ENCODE measurements at places on chromosomes 3 and 15. TPM values are rescaled to one million over a fixed set of nuclear protein-coding genes. Genes with fewer than 3 reads are reported as not detected.
A peak's percentile ranks its signal among the peaks of the same experiment; 100 is the strongest.

DNA sequence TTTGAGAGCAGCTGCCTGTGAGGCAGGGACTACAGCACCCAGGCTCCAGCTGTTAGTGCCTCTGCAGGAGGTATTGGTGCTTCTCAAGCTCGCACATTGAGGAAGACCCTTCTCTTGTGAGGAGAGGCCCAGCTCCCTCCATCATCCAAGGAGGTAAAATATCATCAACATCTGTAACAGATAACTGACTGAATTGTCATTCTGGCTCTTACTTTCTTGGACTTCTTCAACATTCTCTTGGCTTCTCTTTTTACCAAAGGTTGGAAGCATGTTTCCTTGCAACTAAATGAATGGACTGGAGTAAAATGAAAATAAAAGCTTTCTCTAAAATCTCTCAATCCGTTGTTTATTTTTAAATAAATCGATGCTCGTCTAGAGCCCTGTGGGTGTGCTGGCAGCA lies 53.1 kb upstream of the PXYLP1 start:
- H3K36me3 ChIP-seq = peaks cover 18% of the 10 kb centered on the region
- H3K27ac ChIP-seq = no peak overlapping the region
- H3K27me3 ChIP-seq = peaks cover 9% of the 10 kb centered on the region
- H3K4me3 ChIP-seq = no peak overlapping the region

- no peak overlapping the region for H3K27ac ChIP-seq
- no peaks in the 10 kb centered on the region for H3K36me3 ChIP-seq
These were observed 39.8 kb downstream of the PCSK6 start for GRCh38 chr15:101449471-101450402.

DNA sequence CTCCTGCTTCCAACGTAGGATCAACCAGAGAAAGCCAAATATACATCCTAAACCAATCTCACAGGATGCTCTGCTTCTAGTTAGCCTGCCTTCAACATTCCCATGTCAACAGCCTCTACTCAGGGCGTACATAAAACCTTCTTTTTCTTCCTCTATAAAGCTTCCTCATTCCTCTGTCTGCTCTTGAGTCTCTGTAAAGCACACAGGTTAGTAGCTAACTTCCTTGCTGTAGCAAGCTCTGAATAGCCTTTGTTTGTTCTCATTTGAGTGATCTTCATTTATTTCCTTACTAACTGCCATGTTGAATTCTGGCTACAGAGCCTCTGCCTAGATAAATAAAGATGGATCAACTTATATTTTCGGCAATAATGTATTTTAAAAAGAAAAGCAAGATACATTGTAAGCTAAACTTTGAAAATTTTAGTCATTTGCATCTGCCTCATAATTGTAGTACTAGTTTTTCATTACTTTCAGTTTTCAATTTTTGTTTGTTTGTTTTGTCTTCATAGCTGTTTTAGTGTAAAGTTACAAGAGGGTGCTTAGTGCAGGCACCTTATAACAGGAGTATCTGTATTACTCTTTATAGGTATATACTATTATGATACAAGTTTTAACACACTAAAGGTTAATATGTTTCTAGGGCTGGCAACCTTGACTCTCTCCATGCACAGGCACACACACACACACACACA lies 498.2 kb downstream of the PYDC2 start:
- H3K4me1 ChIP-seq = peaks cover 63% of the 10 kb centered on the region
- DNase-seq = no peak
- H3K27ac ChIP-seq = peak overlapping the region; percentile 66
- no peak overlapping the region for H3K4me3 ChIP-seq
- no peaks in the 10 kb centered on the region for H3K27me3 ChIP-seq

DNA sequence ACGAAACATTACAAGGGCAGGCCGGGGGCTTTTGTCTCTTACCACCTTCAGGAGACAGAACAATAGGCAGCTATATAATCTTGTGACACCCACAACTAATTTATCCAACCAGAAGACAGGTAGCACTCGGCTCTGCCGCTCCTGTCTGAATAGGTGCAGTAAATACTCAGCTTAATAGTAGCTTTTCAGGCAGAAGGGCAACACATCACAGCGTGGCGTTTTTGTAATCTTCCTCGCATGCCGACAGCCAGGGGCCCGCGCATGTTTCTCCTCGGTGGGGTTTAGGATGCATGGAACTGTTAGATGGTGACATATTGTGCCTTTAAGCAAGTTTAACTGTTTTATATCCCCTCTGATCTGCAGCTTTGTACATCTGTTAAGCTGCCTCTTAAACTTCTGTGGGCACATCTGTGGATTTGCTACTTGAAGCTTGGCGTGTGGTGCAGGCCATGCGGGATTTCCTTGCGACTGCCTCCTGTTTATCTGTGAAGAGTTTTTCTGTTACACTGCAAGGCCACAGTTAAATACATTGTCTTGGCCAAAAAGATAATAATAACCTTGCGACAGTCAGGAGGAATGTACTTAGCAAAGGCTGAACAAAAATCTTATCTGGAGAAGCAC lies 123.2 kb upstream of the BNIP2 start:
- no peak overlapping the region for H3K27ac ChIP-seq
- no peaks in the 10 kb centered on the region for H3K36me3 ChIP-seq
- no peak for DNase-seq
- H3K4me3 ChIP-seq = no peak overlapping the region
- H3K4me1 ChIP-seq = peaks cover 12% of the 10 kb centered on the region

- no peaks in the 10 kb centered on the region for H3K36me3 ChIP-seq
- H3K27ac ChIP-seq = 0 out of 2 replicates have a peak overlapping the region, but pooled peaks have one; percentile 9
- peaks cover 10% of the 10 kb centered on the region for H3K4me1 ChIP-seq
- no peak overlapping the region for H3K4me3 ChIP-seq
These were observed 37.4 kb upstream of the CILP start for GRCh38 chr15:65248511-65249255.

GRCh38 chr15:59689626-59690236 lies 611 bp upstream of the BNIP2 start:
- DNase-seq = peak; percentile 77
- H3K27ac ChIP-seq = peak overlapping the region; percentile 100
- peaks cover 47% of the 10 kb centered on the region for H3K27me3 ChIP-seq
- H3K4me1 ChIP-seq = peaks cover 11% of the 10 kb centered on the region
- H3K36me3 ChIP-seq = peaks cover 13% of the 10 kb centered on the region
- H3K4me3 ChIP-seq = peak overlapping the region; percentile 96

DNA sequence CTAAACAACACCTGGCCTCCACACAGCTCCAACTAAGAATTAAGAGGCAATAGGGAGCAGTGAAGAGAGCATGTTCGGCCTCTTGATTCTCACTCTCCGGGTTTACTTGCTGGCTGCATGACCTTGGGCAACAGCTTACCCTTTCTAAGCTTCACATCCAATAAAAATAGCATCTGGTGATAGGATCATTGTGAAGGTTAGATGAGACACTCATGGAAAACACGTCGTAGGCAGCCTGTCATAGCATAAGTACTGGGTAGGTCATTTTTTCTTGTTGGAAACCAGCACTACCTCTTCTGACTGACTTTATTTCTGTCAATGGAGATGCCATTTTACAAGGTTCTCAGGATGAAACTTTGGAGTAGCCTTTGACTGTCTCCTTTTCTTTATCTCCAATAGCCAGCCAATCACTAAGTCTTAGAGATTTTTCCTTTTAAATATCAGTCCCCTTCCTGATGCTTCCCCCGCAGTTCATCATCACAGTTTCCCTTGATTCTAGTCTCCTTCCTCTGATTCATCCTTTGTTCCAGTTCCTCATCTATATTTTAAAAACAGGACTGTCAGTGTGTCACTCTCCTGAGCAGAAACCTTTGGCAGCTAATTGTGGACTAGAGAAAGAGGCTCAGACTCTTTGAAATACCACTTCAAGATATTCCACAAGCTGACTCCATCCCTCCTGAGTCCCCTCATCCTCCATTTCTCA lies 271.5 kb downstream of the SLC9A9 start:
- peaks cover 13% of the 10 kb centered on the region for H3K4me1 ChIP-seq
- H3K4me3 ChIP-seq = no peak overlapping the region
- H3K27me3 ChIP-seq = no peaks in the 10 kb centered on the region
- no peak overlapping the region for H3K27ac ChIP-seq
- no peak for DNase-seq
- H3K36me3 ChIP-seq = no peaks in the 10 kb centered on the region

- no peaks in the 10 kb centered on the region for H3K36me3 ChIP-seq
- no peak overlapping the region for H3K4me3 ChIP-seq
- H3K27ac ChIP-seq = no peak overlapping the region
- peaks cover 1% of the 10 kb centered on the region for H3K4me1 ChIP-seq
- DNase-seq = no peak
These were observed 152.6 kb upstream of the EPHA3 start for GRCh38 chr3:88954853-88955252.

DNA sequence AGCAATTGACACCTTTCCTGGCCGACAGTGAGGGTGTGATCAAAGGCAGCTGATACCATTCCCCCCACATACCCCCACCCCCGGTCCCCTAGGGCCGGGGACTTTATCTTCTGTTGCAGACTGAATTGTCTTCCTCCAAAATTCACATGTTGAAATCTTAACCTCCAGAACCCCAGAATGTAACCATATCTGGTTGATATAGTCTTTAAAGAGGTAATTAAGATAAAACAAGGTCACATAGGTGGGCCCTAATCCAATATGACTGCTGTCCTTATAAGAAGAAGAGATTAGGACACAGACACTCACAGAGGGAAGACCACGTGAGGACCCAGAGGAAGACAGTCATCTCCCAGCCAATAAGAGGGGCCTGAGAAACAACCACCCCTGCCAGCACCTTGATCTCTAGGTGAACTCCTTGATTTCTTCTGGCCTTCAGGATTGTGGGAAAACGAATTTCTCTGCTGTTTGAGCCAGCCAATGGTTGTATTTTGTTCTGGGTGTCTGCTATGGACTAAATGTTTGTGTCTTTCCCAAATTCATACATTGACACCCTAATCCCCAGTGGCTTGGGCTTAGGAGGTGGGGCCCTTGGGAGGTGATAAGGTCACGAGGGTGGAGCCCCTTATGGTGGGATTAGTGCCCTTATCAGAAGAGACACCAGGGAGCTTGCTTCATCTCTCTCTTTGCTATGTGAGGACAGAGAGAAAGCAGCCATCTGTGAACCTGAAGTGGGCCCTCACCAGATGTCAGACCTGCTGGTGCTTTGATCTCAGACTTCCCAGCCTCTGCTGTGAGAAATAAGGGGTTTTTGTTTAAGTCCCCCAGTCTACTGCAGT lies 144.0 kb downstream of the CHSY1 start:
- H3K27ac ChIP-seq = no peak overlapping the region
- H3K4me3 ChIP-seq = no peak overlapping the region
- peaks cover 15% of the 10 kb centered on the region for H3K4me1 ChIP-seq

GRCh38 chr3:127844326-127844942 lies 22.1 kb upstream of the MGLL start:
- DNase-seq = no peak
- no peaks in the 10 kb centered on the region for H3K27me3 ChIP-seq
- H3K4me3 ChIP-seq = no peak overlapping the region

- no peak overlapping the region for H3K27ac ChIP-seq
- no peaks in the 10 kb centered on the region for H3K36me3 ChIP-seq
- H3K4me1 ChIP-seq = peaks cover 12% of the 10 kb centered on the region
- no peak overlapping the region for H3K4me3 ChIP-seq
- no peak for DNase-seq
- no peaks in the 10 kb centered on the region for H3K27me3 ChIP-seq
These were observed 40.5 kb downstream of the NGRN start for GRCh38 chr15:90305932-90306331.

DNA sequence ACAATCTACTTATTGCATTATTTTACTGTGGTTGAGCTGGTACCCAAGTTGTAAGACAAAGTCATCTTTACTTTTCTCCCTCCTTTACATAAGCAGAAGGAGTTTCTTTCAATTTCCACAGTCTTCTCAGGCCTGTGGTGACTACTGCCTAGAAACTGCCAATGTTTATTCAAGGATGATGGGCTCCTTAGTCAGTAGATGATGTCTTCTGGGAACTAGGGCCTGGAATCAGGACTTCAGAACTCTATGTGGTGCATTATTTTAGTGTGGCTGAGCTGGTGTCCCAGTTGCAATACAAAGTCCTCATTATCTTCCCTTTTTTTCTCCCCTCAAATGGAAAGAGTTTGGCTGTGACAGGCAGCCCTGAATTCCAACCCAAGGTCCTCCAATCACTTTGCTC lies 1762.5 kb downstream of the SI start:
- no peaks in the 10 kb centered on the region for H3K27me3 ChIP-seq
- no peak overlapping the region for H3K27ac ChIP-seq
- H3K4me3 ChIP-seq = no peak overlapping the region
- no peaks in the 10 kb centered on the region for H3K36me3 ChIP-seq
- no peak for DNase-seq
- H3K4me1 ChIP-seq = no peaks in the 10 kb centered on the region

DNA sequence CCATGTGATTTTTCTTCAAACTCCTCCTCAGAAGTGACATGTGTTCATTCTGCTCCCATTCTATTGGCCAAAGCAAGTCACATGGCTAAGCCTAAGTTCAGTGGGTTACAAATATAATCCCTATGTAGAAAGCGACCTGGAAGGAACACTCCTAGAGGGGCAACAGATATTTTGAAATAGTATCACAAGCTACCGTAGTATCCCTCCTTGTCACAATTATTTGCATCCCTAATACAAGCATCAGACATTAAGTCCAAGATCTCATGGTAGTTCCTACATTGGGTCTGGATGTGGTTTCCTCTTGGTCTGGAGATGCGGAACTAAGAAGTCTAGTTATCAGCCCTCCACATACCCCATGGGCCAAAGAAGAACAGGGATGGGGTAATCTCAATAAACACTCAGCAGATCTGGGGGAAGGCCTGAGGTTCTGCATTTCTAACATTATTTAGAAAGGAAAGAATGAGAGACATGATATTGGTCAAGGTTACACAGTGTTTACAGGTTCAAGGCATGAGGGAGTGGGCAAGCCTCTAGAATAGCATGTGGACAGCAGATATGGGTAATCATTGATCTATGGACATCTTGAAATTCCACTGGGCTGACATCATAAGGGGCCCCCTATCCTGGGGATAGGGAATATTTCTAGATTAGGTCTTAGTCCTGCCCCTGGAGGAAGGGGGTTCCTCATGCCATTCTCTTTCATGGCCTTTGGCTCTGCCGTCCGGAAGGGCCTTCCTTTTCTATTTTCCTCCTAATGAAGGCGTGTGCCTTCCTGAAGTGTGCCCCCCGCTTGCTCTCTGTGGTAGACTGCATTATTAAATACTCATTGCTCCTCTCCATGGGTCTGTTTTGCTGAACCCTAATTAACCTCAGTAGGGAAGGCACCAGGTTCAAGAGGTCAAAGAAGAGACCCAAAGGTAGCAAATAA lies 17.8 kb upstream of the ABHD2 start:
- no peaks in the 10 kb centered on the region for H3K4me1 ChIP-seq
- peaks cover 2% of the 10 kb centered on the region for H3K27me3 ChIP-seq
- no peak for DNase-seq
- H3K36me3 ChIP-seq = peaks cover 38% of the 10 kb centered on the region
- no peak overlapping the region for H3K4me3 ChIP-seq

GRCh38 chr3:172701751-172702150 lies 9.1 kb downstream of the NCEH1 start:
- no peak overlapping the region for H3K27ac ChIP-seq
- no peak overlapping the region for H3K4me3 ChIP-seq
- H3K27me3 ChIP-seq = no peaks in the 10 kb centered on the region
- H3K36me3 ChIP-seq = no peaks in the 10 kb centered on the region

The SLC22A14 gene
- not detected for total RNA-seq

The OXSM gene
- 3.3 TPM for total RNA-seq

The TAGLN3 gene
- total RNA-seq = 2.8 TPM

The TMCO5A gene
- total RNA-seq = not detected

The LSMEM2 gene
- total RNA-seq = 0.57 TPM

The AHSG gene
- total RNA-seq = 1.5 TPM

Data from WTC11 (cell line).